ENCODE measurements at places on chromosomes 2 and 18.

GRCh38 chr2:218998414-218999002 is 5.3 kb upstream of the CRYBA2 start:
- DNase-seq, result no peak

- DNase-seq, result no peak
These were observed 57.9 kb downstream of the TLK1 start for GRCh38 chr2:171102802-171103201.

DNA sequence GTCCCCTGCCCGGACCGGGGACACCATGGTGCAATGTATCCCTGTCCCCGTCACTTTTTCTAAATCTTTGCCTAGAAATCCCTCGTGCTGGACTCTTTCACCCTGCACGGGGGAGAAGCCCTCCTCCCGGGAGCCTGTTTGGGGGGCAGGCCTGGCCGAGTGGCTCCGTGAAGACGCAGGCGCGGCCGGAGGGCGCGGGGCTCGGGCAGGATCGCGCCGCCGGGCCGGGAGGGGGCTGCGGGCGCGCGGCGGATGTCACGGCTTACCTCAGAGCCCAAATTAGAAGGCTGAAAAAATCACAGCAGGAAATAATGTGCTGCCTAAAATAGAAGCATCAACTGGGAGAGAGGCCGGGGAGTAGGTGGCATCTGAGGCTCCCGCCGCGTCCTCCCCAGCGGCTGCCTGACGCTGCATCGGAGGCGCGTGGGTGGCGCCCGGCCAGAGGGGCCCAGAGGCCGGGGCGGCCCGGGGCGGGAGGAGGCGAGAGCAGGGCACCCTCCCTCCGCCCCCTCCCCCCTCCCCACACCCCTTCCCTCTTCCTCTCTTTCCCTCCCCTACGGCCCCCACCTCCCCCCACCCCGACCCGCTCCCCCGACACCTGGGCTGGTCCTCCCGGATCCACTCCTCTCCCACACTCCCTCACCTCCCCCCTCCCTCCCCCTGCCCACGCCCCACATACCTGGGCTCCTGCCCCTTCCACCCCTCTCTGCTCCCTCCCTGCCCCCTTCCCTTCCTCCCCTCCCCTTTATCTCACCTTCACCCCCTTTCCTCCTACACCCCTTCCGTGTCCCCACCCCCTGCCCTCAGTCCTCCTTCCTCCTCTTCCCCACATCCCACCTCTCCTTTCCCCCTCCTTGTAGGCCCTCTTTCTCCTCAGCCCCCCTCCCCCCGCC is 51.9 kb downstream of the SLC4A1AP start:
- no peak for DNase-seq

DNA sequence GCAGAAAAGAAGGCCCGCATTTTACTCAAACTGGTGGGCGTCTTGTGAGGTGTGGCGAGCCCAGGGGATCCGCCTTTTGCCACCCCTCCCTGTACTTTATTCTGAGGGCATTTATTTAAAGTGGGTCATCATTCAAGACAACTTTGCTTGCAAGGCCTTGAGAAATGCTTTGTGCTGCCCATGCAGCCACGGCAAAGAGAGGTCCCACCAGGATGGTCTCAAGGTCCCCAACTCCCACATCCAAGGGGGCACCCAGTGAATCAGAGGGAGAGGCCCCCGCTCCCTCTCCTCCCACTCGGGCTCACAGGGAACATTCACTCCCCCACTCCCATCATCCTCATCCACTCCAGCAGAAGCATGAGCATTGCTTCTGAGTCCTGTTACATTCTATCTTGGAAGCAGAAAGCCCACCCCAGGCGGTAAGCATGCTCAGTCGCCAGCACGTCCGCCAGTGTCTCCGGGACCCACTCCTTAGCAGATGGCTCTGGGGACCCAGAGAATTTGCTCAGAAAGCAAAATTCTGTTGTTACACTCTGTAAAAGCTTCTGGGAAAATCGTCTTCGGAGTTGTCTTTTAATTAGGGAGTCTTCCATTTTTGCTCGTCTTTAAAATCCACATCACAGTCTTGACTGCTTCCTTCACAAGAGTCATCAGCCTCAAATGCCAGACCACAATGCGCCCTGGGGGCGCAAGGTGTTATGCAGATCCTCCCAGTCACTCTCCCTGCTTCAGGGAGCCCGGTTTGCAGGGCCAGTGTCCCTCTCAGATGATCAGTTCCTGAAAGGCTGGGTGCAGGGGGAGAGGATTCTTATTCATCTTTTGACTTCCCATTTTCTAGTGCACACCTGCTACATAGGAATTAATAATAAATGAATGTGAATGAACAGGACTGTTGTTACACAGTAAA is 99.4 kb upstream of the NCK2 start:
- DNase-seq, result no peak

GRCh38 chr2:84319581-84319980 is 139.5 kb downstream of the SUCLG1 start:
- no peak for DNase-seq

GRCh38 chr2:95281071-95281470 is 6.8 kb downstream of the PROM2 start:
- no peak for DNase-seq
